NCI-H1048 (cell line): ENCODE measurements at places on chromosomes 13 and 19.
A peak's percentile ranks its signal among the peaks of the same experiment; 100 is the strongest.

DNA sequence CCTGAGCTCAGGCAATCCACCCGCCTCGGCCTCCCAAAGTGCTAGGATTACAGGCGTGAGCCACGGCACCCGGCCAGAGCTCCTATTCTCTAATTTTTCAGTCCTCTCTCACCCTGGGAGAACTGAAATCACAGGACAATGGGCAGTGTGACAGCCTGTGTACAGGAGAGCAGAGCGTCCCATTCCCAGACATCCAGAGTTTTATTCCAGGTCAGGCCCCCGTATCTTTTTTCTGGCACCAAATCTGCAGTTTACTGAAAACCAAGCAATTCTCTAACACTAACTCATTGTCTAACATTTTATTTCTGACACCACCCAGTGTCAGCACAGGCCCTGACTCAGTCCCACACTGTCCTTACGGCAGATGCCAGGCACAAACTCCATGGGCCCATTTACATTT lies 6.7 kb downstream of the ZNF708 start:
- DNase-seq, result no peak

- DNase-seq, result peak; percentile 77
Observed at GRCh38 chr19:3055741-3056416, 6.4 kb downstream of the TLE5 start.

GRCh38 chr13:80821466-80821865 lies 480.5 kb upstream of the SPRY2 start:
- no peak for DNase-seq

DNA sequence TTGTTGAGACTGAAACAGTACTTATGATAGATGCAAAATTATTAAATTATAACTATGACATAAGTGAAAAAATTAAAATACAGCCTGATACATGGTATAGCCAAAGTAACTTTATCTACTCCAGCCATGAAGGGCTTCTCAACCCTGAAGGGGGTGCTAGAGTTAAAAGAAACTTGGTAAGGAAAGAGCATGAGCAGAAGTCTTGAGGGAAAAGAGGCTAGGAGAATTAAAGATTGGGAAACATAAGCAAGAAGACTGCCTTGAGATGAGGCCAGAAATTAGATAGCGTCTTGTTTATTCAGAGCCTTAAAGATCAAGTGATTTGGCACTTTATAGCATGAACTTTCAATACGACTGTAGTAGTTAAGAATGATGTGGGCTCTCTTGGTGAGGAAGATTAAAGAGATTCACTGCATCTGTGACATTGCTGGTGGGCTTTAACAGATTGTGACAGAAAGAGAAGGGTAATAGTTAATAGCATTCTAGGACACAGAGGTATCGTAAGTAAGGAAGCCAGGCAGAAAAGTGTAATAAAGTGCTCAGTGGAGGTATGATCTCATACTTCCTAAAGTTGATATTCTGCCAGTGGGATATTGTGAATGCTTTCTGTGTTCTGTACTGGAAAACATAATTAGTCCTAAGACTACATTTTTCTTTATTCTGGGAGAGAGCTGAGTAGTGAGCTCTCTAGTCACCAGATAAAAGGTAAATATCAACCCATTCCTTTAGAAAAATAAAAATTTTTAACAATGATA lies 385.4 kb upstream of the PRR20A start:
- DNase-seq, result no peak

DNA sequence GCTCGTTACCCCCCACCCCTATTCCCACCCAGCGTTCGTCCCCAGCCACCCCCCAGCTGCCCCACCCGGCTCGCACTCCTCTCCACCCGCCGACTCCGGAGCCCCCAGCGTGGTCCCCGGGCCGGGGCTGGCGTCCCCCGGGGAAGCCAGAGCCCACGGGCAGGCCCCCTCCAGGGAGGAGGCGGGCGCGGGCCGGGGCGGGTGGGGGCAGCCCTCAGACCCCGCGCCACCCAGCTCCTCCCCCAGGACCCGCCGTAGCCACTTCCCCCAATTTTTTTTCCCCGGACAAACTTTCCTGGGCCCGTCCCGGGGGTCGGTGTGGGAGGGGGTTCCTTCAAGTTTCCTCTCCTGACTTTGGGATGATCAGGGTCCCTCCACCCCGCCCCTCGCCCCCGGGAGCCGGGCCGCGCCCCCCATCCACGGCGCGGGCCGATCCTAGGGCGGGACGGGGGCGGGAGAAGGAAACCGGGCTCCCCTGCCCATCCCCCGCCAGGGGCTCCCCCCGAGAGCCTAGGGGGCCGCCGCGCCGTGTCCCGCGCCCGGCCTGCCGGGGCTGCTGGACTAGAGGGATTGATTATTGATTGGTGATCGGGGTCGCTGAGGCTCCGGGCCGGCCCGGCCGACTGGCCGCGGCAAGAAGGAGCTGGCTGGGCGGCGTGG lies 927 bp upstream of the TSHZ3 start:
- no peak for DNase-seq

DNA sequence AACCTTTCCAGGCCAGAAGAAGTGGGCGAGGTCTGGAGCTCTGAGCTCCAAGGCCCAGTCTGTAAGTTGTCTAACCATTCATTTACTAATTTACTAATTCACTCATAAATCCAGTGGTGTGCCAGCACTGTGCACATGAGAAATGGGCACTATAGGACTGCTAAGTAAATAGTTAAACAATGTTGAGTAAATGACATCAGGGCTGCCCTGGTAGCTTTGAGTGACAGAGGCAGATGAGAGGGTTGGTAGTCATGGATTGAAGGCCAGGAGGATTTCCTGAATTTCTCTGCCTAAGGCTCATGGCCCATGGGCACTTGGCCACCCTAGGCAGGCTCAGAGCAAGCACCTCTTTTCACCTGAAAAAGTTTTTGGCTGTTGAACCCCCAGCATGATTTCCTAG lies 216.9 kb upstream of the RXFP2 start:
- DNase-seq, result no peak

- DNase-seq, result no peak
Observed at GRCh38 chr19:54573330-54573872, at the start of gene LILRA2. Gene LILRA2, plus strand, starts transcription at chr19:54573790. Its CDS starts 89 bp downstream, at chr19:54573879.

- DNase-seq, result no peak
Observed at GRCh38 chr19:9828551-9829063, 889 bp downstream of the UBL5 start.
